ENCODE measurements at places on chromosomes 3 and 15. TPM values are rescaled to one million over a fixed set of nuclear protein-coding genes. Genes with fewer than 3 reads are reported as not detected.

SLC2A2 gene
- total RNA-seq: not detected

MUC13 gene
- total RNA-seq: not detected

PXYLP1 gene
- total RNA-seq: 66.0 TPM

GOLGA8S gene
- 0.16 TPM for total RNA-seq

FSD2 gene
- total RNA-seq: not detected

C3orf62 gene
- 7.8 TPM for total RNA-seq

EID1 gene
- total RNA-seq: 168 TPM

CYP8B1 gene
- total RNA-seq: not detected

DNA sequence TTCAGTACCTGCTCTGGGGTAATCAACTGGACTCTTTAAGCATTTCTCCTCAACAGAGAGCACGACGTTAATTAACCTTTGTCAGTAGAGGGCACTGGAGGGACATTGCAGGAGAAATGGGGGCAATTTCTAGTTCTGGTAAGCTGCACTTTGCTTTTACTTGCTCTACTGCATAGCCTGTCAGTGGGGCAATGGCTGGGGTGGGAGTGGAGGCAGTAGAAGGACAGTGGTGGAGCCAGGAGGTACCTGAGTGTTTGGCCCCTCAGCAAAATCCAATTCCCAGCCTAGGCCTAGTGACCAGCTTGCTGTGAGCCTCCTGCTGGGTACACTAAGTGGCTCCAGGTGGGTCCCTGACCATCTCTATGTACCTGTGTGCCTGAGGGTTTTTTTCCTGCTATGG is 18.3 kb upstream of the MED12L start:
- DNase-seq: no peak

GRCh38 chr3:158801201-158801600 is 653 bp upstream of the MFSD1 start:
- no peak for DNase-seq

GRCh38 chr3:156509189-156510174 is 45.4 kb downstream of the SSR3 start:
- no peak for DNase-seq

GRCh38 chr15:99340347-99340746 is 89.1 kb downstream of the LRRC28 start:
- no peak for DNase-seq

DNA sequence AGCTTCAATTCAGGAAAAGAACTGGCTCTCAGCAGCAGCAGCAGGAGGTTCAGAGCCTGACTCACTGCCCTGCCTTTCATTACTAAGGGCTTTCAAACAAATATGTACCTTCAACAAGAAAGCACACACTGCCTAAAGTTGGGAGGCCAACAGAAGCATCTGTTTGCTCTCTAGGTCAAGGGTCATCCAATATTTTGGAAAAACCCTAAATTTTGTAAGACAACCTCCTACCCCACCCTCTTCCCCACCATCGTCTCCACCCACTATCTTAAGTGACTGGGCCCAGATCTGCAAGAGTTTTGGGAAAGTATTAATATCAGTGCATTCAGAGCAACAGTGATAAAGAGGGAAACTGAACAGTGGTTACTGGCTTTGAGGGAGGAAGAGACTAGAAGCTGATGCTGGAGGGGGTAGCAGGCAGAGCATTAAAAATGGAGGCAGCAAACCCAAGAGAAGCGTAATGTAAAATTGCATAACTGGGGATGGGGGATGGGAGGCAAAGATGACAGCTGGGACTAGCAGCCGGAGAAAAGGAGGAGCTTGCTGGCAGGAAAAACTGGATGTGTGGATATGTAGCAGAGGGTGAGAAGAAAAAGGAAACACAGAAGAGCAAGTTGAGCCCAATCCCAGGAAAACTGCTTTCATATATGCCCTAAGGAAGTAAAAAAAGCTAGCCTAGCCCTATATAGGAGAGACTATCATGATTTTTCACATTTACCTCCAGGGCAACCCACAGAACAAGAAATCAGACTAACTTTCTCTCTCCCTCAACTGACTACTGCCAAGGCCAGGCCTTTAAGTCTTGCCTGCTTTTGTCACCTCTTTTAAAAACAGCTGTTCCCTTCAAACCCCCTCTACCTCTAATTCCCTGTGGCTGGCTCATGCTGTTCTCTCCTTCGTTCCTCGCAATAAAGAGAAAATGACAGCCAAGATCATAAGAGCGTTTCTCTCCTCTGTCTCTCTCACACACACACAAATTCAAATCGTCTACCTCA is 31.4 kb downstream of the NPTN start:
- no peak for DNase-seq

DNA sequence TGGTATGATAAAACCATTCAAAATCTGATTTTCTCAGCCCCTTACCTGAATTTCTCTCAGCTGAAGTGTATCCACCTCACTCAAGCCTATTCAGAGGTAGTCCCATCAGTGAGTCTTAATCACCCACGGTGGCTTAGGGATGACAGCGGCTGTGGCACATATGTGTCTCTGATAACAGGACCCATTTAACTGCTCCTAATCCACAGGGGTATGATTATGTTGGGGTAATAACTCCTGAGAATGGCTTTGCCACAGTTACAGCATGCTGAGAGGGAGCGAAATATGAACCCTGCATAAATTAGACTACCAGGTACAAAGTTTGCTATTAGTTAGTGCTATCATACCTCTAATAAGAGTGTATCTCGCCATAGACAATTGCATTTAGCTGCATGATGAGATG is 10.6 kb downstream of the CLRN1 start:
- DNase-seq: no peak

DNA sequence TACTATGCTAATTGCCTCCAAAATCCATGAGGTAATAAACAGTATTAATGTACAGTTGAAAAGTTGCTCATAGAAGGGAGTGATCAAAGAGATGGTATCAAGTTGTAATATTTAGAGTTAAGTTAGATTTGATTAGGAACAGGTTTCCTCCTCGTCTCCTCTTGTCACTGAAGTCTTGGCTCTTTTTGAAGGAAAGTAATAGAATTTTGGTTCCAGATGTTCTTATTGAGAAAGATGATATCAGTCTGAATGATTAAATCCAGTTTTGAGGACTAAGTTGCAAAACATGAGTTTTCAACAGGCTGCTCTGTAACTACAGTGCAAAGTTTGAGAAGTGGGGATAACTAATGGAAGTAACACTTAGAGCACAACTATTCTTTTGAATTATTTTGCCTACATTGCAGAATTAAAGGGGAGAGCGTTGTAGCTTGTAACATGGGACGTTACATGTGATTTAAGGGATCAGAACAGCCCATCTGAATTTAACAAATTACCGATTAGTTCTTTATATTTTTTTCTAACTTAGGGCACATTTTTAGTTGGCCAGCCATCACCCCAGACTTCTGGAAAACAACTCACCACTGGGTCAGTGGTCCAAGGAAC is 48.3 kb downstream of the MAP6D1 start:
- no peak for DNase-seq

DNA sequence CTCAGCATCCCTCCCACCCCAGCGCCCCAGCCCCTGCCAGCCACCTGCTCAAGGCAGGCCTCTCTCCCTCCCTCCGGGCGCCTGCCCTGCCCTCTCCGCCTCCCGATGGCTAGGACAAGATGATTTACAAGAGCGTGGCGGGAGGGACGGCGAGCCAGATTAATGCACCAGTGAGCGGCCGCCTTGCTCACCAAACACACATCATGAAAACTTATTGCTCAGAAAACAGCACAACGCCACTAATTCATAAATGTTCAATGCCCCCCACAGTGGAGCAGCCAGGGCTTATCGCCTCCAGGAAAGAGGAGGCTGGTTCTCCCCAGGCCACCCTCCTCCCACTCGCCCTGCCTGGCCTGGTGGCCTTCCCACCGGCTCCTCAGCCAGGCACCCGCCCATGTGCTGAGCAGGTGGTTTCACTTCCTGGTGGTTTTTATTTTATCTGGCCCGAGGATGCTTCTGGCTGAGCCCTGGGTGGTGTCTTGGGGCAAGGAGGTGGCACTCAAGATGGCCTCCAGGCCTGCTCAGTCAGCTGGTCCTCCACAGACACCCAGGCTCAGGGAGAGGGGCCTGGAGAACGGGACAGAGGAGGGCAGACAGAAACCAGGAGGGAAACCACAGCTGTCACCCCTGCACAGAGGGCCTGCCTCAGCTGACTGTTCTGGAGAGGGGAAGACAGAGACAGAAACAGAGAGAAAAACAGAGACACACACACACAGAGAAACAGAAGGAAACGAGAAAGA is 284.9 kb downstream of the UACA start:
- no peak for DNase-seq

DNA sequence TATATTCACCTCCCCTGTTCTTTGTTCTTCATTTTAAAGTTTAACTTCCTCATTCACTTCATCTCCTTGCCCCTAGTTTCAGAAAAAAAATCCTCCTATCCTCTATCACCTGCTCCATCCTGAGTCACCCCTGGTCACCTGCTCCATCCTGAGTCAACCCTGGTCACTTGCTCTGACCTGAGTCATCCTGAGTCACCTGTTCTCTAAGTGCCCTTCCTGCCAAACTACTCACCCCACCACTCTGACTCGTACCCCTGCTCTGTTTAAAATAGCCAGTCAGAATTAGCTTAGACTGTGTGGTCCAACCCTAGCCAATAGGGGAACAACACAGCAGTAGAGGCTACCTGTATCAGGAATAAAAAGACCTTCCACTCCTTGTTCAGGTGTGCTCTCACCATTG is 716.9 kb downstream of the ZBBX start:
- no peak for DNase-seq

DNA sequence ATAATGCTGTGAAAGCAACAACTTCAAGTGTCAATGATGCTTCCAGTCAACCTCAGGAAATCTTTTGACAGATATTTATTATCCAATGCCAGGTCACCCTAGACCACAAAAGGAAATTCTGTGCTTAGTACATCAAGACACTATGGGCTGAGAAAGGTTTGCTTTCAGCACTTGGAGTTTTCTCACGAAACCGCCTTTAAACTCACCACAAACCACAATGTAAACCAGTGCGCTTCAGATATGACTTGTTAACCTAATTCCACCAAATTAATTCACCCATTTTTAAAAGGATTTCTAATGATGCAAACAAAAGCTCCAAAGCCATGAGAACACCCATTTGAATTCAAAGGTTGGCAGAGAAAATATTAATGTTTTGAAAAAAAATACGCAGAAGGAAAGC is 292.9 kb upstream of the NR2F2 start:
- no peak for DNase-seq

GRCh38 chr15:52730173-52730572 is 51.0 kb upstream of the ATOSA start:
- no peak for DNase-seq

GRCh38 chr3:157785102-157785826 is 282.0 kb upstream of the VEPH1 start:
- no peak for DNase-seq

DNA sequence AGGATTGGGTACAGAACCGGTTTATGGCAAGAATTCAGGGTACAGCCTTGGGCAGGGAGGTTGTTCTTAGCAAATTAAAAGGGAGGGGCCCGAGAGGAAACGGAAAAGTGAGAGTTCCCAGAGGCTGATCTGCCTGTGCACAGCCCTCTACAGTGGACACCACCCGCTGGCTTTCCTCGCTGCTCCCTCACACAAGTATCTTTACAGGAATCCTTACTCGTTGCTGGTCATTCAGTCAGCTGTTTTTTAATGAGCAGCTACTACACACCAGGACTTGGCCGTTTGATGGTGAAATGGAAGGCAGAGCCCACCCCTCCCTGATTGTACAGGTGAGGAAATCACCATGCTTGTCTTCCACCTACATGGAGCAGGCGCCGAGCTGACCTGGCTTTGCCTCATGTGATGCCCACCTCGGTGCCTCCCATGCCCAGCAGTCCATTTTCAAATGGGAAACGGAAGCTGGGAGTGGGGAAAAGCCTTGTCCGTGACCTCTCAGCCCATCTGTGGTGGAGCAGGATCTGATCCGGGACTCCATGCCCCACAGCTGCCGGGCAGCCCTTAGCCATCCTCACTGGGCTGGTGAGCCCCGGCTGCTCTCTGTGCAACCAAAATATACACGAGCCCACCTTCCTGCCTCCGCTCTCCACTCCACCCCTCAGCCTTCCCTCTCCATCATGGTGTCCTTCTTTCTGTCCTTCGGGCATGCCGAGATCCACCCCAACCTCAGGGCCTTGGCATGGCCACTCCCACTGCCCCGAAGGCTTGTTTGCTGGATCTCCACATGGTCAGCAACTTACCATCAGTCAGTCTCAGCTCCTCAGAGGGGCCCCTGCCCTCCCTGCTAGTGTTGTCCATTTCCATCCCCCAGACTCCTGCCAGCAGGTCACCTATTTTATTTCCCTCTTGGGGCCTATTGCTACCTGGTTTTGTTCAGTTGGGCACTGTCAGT is 33.3 kb upstream of the FGD5 start:
- DNase-seq: no peak

DNA sequence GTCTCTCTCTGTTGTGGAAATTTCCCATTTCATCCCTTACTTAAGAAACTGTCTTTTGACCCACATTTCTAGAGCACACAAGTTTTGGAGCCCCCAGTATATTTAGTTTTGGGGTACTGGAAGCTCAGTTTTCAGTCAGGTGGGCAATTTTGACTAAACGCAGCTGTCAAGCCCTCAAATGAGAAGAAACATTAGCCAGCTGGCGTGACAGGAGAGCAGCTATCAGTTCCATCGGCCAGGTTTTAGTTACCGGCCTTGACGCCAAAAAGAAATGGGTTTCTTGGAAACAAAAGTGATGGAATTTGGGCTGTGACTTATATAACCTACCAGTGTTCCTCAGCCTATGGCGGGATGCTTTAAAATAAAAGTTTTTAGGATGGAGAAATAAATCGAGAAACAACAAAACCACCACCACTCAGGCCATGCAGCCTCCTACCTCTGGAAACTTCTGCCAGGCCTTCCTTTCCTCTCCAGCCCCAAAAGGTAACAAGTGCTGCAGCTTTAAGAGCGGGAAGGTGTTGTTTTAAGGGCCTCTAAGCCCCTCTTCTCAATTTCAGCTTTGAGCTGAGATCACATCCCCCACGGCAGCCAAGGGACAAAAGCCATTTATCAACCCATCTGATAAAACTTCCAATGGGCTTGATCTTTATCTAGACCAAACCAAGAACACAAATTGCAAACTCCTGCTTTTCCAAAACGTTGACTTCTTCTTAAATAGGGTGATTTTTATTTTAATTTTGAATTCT is 18.3 kb downstream of the RGMA start:
- DNase-seq: no peak

DNA sequence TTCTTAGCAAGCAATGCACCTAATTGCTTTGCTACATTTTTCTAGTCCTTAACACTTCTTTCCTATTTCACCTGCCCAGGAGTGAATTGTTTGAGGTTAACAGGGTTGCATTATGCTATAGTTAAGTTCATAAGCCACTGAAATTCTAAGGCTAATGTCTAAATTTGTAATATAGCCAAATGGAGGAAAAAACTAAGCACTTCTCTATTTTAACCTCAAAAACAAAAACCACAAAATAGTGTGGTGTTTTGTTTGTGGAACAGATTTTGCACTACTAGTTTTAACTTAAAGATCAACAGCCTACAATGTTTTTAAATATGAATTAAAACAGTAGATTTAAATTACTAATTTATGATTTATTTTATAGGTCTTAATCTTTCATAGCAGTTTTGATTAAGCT is 5.5 kb downstream of the ATOSA start:
- DNase-seq: no peak

DNA sequence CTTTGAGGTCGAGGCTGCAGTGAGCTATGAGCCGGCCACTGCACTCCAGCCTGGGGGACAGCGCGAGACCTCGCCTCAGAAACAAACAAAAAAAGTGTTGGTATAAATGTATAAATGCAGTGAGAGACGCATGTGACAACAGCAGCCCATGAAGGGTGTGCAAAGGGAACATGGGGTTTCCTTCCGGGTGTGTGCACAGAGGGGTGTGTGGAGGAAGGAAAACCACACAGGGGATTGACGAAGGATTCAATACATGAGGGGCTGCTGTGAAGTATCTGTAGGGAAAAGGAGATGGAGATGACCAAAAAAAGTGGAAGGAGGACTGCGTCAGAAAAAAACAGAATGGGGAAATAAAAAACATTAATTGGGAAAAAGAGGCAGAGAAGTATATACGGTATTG is 1.1 kb downstream of the MTFMT start:
- DNase-seq: no peak

Measured in activated T-helper 2 cell treated with anti-CD3 and anti-CD28 coated beads, Interferon-gamma antibody, Interleukin-2, Interleukin-4, amounts not matched to agents 10 μg/mL and 5 μg/mL and 100 μg/mL, durations not matched to agents 14 hours and 24 hours and 36 hours (primary cell).